ENCODE measurements at places on chromosomes 7 and 10.
A peak's percentile ranks its signal among the peaks of the same experiment; 100 is the strongest.

DNA sequence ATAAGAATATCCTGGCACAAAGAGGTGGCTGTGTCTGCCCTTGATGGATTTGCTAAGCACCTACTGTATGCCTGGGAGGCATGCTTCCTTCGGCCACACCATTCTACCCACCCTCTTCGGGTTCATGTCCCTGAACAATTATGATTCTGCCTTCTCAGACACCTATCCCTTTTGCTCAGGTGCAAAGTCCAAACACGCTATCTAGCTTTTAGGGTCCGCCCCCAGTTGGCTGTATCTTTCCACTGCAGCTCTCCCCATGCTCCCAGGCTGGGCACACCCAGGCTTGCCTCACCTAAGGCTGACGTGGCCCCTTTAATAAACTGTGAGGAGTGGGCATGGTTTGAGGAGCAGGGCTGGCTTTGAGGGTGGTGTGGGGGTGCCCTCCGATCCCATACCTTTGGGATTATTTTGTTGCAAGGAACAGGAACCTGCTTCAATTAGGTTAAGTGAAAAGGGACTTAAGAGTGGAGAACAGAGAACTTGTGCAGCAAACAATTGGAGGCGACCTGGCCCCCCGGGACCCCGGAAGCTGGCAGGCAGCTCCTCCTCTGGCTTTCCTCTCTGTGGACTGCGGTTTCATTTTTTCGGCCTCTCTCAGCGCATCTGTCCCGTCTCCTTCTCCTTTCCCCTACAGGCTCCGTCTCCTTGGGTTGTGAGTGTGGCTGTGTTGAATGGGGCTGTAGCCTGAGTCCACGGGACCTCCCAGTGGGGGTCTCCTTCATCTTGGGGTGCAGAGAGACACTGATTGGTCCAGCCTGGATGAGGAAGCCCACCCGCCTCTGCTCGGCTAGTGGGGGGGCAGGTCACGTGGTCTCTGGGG is 3.8 kb downstream of the CLIP2 start:
- no peak for DNase-seq

DNA sequence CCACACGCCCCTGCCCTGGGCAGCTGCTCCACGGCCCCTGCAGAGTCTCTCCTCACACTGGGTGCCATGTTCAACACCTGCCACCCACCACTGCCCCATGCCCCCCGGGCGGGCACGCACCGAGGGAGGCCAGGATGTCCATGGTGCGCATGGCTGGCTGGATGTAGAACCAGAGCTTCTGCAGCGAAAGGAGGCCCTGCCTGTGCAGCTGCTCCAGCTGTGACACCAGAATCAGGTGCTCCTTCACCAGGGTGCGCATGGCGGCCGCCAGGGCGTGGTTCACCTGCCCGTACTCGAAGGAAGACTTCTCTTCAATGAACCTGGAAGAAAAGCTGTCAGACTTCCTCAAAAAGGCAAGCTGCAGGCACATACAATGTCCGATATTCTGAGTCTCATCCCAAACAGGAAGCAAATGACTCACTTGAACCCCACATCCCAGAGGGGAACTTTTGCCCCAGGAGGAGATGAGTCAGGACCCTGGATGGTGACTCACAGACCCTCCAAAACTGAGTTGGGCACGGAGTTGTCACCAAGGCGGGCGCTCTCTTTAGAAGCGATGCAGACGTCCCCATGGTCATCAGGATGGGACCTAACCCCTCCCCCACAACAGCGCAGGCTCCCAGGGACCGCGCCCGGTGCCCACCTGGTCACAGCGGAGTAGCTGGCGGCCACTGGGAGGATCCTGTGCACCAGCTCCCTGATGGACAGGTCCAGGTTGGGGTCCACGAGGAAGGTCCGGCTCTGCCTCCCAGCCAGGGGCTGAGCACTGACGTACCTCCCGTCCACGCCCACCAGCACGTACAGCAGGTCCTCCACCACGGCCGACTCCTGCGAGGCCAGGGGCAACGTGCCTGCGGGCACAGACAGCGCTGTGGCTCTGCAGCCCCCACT is 15.5 kb downstream of the TUBGCP2 start:
- no peak for DNase-seq

- DNase-seq: no peak
These were observed 336.0 kb downstream of the GLRX3 start for GRCh38 chr10:130472236-130472635.

- DNase-seq: no peak
These were observed 158.5 kb downstream of the LHFPL3 start for GRCh38 chr7:104486931-104487330.

GRCh38 chr10:123564631-123565030 is 101.5 kb upstream of the GPR26 start:
- no peak for DNase-seq

DNA sequence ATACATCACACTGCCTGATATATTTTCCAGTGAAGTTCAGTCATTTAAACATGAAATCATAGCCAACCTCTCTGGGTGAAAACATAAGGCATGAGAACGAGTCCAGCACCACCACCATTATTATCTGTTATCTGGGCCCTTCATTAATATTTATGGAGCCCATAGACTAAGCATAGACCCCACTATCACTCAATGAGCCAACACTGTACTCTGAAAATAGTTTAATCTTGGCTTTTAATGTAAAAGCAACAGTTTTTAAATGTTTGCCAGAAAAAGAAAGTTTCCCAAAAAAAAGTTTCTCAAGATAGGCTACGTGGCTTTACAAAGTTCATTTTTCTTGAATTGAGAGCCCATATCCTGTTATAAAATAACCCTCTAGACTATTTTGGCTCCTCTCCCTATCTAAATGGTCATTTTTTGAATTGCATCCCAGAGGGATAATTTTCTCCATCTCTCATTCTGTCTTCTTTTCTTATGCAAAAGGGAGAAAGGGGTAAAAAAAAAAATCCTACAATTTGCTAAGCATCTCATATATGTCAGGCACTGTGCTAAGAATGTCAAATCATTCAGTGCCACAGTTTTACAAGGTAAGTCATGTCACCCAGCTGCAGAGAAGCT is 66.1 kb downstream of the FZD1 start:
- DNase-seq: no peak

- DNase-seq: no peak
These were observed 93.1 kb upstream of the SLC26A5 start for GRCh38 chr7:103538964-103539709.

GRCh38 chr10:99926925-99927720 is 82.6 kb downstream of the DNMBP start:
- peak; percentile 79 for DNase-seq

GRCh38 chr7:101747879-101748345 is 69.5 kb upstream of the CUX1 start:
- no peak for DNase-seq

DNA sequence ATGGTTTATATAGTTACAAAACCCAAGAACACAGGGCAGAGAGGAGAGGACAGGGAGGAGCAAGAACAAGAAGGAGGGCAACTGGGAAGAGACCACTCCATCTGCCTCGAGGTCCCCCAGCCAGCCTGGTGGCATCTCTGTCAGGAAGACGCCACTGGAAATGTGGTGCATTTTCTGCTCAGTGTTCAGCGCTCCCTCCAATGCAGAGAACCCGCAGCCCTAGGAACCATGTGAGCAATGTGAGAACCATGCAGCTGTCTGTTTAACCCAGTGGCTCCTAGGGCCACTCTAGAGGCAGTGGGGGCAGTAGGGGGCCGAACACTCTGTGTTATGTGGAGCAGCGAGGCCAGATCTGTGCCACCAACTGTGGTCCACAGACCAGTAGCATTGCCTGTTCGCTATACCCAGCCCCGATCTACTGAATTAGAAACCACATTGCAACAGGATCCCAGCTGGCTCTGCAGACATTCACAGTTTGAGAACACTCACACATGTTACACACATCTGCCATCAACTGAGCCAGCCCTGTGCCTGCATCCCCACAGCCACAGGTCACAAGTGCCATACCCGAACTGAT is 110.2 kb downstream of the CPXM2 start:
- DNase-seq: peak; percentile 60

Data from islet precursor cell (in vitro differentiated cells).